ENCODE measurements at places on chromosomes 7 and 10. TPM values are rescaled to one million over a fixed set of nuclear protein-coding genes. Genes with fewer than 3 reads are reported as not detected.

Gene NPC1L1
- total RNA-seq, result 0.09 TPM

Gene CREB5
- 15.9 TPM for total RNA-seq

Gene FZD8
- 6.0 TPM for total RNA-seq

Gene HOXA11
- total RNA-seq, result 0.16 TPM

Measured in bronchial smooth muscle cell (primary cell).